ENCODE measurements at places on chromosomes 5 and 9. TPM values are rescaled to one million over a fixed set of nuclear protein-coding genes. Genes with fewer than 3 reads are reported as not detected.

- H3K27ac ChIP-seq = no peak overlapping the region
- H3K4me1 ChIP-seq = peaks cover 15% of the 10 kb centered on the region
- no peak overlapping the region for H3K4me3 ChIP-seq
- H3K36me3 ChIP-seq = no peaks in the 10 kb centered on the region
These were observed 86.9 kb downstream of the FRMD3 start for GRCh38 chr9:83451308-83451707.

- H3K27ac ChIP-seq = no peak overlapping the region
- H3K4me1 ChIP-seq = no peaks in the 10 kb centered on the region
- no peak overlapping the region for H3K4me3 ChIP-seq
- no peak for DNase-seq
- H3K27me3 ChIP-seq = no peaks in the 10 kb centered on the region
These were observed 290.1 kb upstream of the PTGER4 start for GRCh38 chr5:40389591-40389990.

GRCh38 chr5:117357886-117358285, 783.3 kb upstream of the SEMA6A start:
- no peak overlapping the region for H3K4me3 ChIP-seq
- H3K27me3 ChIP-seq = no peaks in the 10 kb centered on the region
- H3K4me1 ChIP-seq = no peaks in the 10 kb centered on the region
- H3K27ac ChIP-seq = no peak overlapping the region

Gene C5
- total RNA-seq = 3.4 TPM

DNA sequence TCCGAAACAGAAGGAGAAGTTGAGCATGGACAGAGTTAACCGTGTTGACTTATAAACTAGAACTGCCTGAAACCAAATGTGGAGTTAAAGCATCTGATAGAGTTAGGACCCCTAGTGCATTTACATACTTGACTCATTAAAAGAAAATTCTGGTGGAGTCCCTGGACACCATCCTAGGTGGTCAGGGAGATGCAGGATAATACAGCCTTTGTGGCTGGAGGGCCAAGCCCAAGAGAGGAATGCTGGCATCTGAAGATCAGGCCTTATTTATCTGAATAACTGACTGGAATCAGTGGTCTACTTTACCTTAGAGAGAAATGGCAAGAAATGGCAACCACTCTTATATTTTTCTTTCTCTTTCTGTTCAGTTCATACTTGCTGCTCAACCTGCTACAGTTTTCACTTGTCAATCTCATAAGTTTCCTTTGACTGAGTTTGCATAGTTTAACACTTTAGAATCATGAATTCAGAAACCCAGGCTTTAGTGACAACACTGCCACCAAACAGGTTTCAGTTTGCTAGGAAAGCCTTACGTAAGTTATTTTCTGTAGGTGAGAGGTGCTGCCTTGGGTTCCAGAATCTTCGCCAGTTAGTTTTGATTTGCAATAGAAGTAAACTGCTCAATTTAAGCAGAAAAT, 10.2 kb downstream of the CMYA5 start:
- no peak for DNase-seq
- no peak overlapping the region for H3K27ac ChIP-seq
- no peaks in the 10 kb centered on the region for H3K4me1 ChIP-seq
- H3K36me3 ChIP-seq = no peaks in the 10 kb centered on the region
- H3K27me3 ChIP-seq = no peaks in the 10 kb centered on the region

Gene HRCT1
- total RNA-seq = 23.9 TPM

Gene FGD3
- 9.7 TPM for total RNA-seq

Gene RGS14
- 16.5 TPM for total RNA-seq

DNA sequence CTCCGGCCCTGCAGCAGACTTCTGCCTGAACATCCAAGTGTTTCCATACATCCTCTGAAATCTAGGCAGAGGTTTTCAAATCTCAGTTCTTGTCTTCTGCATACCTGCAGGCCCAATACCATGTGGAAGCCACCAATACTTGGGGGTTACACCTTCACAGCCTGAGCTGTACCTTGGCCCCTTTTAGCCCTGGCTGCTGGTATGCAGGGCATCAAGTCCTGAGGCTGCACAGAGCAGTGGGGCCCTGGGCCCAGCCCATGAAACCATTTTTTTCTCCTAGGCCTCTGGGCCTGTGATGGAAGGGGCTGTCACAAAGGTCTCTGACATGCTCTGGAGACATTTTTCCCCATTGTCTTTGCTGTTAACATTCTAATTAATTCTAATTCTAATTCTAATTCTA, 680.6 kb downstream of the ELAVL2 start:
- no peak overlapping the region for H3K27ac ChIP-seq
- H3K27me3 ChIP-seq = no peaks in the 10 kb centered on the region
- no peaks in the 10 kb centered on the region for H3K4me1 ChIP-seq
- H3K4me3 ChIP-seq = no peak overlapping the region
- DNase-seq = no peak

DNA sequence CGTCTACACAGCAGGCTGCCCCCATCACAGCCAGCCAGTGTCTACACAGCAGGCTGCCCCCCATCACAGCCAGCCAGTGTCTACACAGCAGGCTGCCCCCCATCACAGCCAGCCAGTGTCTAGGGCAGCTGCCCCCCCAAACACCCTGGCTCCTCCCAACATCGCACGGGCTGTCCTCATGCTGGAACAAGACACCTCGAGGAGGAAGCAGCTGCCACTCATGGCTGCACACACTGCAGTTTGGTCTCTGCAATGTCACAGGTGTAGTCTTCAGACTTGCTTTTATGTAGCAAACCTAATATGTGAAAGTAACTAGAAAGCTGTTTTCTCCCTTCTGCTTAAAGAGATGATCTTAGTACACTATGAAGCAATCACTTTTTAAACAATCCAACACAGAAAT, 9.7 kb downstream of the LRRC14B start:
- H3K36me3 ChIP-seq = peaks cover 5% of the 10 kb centered on the region
- no peak overlapping the region for H3K27ac ChIP-seq
- no peak overlapping the region for H3K4me3 ChIP-seq
- no peak for DNase-seq
- no peaks in the 10 kb centered on the region for H3K4me1 ChIP-seq

GRCh38 chr9:93801581-93802284, 153.4 kb downstream of the BARX1 start:
- H3K27ac ChIP-seq = no peak overlapping the region
- H3K4me3 ChIP-seq = no peak overlapping the region
- DNase-seq = no peak
- no peaks in the 10 kb centered on the region for H3K27me3 ChIP-seq
- H3K4me1 ChIP-seq = no peaks in the 10 kb centered on the region

Gene SPATA31D4
- not detected for total RNA-seq

Gene NUTM2F
- not detected for total RNA-seq

- H3K27ac ChIP-seq = peak overlapping the region; percentile 90
- peak overlapping the region; percentile 35 for H3K4me3 ChIP-seq
- no peaks in the 10 kb centered on the region for H3K36me3 ChIP-seq
- DNase-seq = no peak
- H3K27me3 ChIP-seq = no peaks in the 10 kb centered on the region
These were observed 1.2 kb upstream of the ADAMTS6 start for GRCh38 chr5:65482736-65483545.

GRCh38 chr9:93654351-93654961, 78.1 kb downstream of the PHF2 start:
- no peaks in the 10 kb centered on the region for H3K27me3 ChIP-seq
- peak; percentile 4 for DNase-seq
- H3K36me3 ChIP-seq = peaks cover 5% of the 10 kb centered on the region

Gene OR1N1
- not detected for total RNA-seq

DNA sequence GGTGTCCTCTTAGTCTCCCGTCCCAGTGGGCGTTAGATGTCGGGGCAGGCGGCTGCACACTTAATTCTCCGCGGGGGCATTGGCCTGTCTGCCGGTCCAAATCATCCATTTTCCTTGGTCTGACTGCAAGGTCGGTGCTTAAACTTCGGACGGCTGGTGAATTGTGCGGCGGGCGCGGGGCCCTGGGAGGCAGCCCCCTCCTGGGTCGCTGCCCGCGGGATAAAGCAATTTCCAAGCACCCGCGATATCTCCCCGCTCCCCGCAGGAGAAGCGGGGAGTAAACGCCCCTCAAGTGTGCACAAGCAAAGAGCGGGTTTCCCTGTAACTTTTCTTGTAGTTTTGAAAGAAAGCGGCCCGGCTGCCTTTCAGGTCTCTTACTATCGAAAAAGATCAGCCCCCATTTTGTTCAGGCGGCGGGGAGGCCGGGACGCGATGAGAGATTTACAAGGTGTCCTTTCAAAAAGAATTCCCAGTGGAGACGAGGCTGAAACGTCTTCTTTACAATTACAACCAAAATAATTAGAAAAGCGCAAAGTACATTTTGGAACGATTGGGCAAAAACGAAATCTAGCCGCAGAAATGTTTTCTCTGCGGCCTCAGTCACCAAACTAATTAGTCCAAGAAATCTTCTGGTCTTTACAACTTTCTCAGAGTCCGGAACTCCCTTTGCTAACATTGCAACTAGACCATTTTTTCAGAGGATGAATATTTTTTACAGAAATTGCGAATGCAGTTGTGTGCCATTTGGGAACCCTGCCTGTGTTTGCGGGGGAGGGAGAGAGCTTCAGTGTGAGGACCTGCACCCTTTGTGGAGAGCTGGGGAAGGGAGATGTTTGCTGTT, 1.8 kb downstream of the IRX1 start:
- no peak overlapping the region for H3K4me3 ChIP-seq
- DNase-seq = no peak
- peaks cover 98% of the 10 kb centered on the region for H3K27me3 ChIP-seq
- H3K27ac ChIP-seq = no peak overlapping the region

GRCh38 chr5:107817436-107817835, 146.7 kb upstream of the EFNA5 start:
- no peaks in the 10 kb centered on the region for H3K4me1 ChIP-seq
- H3K27ac ChIP-seq = no peak overlapping the region
- H3K36me3 ChIP-seq = no peaks in the 10 kb centered on the region
- H3K27me3 ChIP-seq = no peaks in the 10 kb centered on the region
- no peak overlapping the region for H3K4me3 ChIP-seq

DNA sequence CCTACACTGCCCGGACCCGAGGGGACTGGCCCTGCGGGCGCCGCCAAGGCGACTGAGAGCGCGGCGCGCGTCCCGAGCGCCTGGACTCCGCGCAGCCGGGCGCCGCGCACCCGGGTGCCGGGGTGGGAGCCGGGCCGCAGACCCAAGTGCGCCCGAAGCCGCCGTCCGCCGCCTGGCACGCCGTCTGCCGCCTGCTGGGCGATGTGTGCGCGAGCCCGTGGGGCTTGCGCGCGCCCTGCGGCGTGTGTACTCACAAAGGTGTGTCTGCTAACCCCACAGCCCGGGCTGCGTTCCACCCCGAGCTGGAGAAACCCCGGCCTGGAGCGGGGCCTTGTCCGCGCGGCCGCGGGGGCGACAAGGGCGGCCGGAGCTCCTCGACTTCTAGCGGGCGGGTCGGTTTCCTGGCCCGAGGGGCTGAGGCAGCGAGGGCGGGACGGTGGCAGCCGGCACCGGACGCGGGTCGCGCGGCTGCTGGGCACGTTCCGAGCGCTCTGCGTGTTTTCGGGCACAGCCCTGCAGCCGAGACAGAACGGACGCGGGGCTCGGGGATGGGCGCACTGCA, 1.1 kb upstream of the ZSWIM6 start:
- H3K4me3 ChIP-seq = peak overlapping the region; percentile 78
- peaks cover 19% of the 10 kb centered on the region for H3K4me1 ChIP-seq
- H3K36me3 ChIP-seq = no peaks in the 10 kb centered on the region
- peak; percentile 85 for DNase-seq
- H3K27me3 ChIP-seq = no peaks in the 10 kb centered on the region

- H3K27ac ChIP-seq = no peak overlapping the region
- H3K4me1 ChIP-seq = peaks cover 12% of the 10 kb centered on the region
- no peaks in the 10 kb centered on the region for H3K36me3 ChIP-seq
- DNase-seq = no peak
- peaks cover 83% of the 10 kb centered on the region for H3K27me3 ChIP-seq
These were observed 5.3 kb downstream of the NTNG2 start for GRCh38 chr9:132167192-132167591.

DNA sequence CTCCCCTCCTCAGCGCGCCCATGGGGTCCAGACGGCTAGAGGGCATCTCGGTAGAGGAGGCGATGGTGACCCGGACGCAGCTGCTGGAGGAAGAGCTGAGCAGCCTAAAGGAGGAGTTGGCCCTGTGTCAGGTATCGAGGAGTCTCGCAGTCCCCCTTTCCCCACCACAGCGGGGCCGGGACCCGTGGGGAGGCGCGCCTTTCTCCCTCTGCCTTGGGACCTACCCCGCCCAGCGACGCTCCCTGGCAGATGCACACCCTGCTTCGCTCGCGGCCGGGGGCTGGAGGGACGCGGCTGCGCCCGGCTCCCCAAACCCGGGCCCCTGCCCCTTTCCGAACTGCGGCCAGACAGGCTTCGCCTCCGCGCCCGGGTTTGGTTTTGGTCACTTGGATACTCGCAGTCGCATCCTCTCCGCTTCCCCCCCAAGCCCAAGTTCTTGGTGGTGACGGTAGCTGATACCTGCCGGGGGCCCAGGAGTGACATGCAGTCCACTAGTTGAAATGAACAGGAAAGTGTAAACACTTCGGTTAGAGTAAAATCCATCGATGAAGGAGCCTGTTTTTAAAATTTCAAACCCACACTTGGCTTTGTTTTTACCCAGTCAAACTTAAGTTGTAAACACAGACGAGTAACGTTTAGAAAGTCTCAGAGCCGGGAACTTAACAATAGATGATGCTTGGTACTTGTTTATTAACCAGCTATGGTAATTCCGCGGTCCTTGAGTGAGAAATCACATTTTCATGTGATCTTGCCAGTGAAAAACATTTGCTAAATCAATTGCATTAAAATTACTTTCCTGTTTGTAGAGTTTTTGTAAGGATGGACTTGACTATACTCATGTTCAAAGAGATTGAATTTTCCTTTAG, 688 bp downstream of the CNTLN start:
- peak overlapping the region; percentile 90 for H3K27ac ChIP-seq
- H3K4me1 ChIP-seq = no peaks in the 10 kb centered on the region
- H3K27me3 ChIP-seq = no peaks in the 10 kb centered on the region
- peak; percentile 25 for DNase-seq
- H3K36me3 ChIP-seq = no peaks in the 10 kb centered on the region

Gene HRH2
- 0.79 TPM for total RNA-seq

DNA sequence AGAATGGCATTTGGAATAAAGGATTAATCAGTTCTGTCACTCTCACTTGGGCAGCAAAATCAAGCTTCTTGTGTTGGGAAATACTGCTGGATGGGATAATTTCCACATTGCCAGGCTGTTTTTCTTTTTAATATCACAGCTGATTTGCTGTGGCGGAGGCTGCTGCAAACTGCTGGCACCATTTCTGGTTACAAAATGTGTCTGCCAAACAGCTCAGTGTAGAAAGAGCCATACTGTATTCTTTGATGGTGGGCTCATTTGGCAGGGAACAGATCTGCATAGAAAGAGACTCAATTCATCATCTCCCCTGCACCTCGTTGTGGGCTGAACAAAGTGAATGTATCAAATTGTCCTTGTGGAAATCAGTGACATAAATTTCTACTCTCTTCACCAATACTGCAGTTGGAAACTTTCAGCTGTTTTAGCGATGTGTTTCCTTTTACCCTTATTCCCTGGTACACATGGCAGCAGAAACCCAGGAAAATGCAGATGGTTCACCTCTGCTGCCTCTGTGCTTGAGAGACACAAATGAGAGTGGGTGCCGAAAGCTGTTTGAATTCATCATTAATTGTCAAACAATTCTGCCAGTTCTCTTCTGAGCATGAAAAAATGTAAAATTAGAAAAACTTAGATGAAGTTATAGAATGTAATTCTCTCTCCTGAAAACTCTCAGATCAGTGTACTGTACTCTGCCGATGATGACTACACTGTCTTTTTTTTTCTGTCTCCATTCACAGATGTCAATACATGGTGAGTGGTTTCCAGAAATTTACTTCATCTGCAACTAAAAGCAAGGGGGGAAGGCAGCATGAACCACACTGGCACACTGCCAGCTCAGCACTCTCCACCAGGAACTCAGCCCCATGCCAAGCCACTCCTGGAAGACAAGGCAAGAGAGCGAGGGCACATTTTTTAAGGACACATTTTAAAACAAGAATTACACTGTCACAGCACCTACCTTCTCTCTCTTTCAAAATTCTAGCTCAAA, 75.0 kb downstream of the HMHB1 start:
- no peaks in the 10 kb centered on the region for H3K27me3 ChIP-seq
- H3K36me3 ChIP-seq = no peaks in the 10 kb centered on the region
- H3K27ac ChIP-seq = no peak overlapping the region

Gene HNRNPA0
- 6.0 TPM for total RNA-seq

Measured in transverse colon (tissue), 4 donors.